ENCODE measurements at places on chromosomes 4 and X. TPM values are rescaled to one million over a fixed set of nuclear protein-coding genes. Genes with fewer than 3 reads are reported as not detected.

The PAGE5 gene
- not detected for total RNA-seq

The GAGE12H gene
- total RNA-seq, result not detected

The FAM120C gene
- total RNA-seq, result 2.1 TPM

The TRAM1L1 gene
- total RNA-seq, result 5.2 TPM

The PROM1 gene
- total RNA-seq, result 61.6 TPM

DNA sequence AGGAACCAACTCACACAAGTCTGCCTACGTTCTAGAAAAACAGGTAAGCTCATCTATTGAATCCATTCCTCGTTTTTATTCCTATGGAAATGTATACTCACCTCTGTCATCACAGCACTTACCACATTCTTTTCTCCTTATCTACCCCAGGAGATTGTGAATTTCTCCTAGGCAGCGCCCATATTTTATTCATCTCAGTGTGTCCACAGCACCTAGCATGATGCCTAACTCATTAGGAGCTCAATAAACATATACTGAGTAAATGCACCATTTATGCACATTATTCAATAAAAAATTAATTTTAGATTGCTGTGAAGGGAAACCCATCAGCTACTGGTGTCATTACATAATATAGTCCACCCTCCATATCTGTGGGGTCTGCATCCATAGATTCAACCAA, 106.2 kb upstream of the MBNL3 start:
- no peak for DNase-seq

DNA sequence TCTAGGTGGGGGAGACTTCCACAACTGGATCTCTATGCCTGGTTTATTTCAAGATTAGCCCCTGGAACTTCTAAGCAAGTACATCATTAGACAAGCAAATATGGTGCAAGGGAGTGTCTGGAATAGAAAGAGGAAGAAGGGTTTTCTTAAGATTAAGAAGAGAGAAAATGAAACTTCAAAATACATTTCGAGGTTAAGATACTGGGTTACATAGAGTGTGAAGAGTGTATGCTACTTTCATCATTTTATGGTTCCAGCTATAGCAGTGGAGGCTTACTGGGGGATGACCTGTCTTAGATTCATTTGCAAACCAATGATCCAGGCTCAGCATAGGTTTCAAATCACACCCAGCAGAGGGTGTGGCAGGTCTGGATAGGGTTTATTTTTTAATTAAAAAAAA, 144.4 kb upstream of the GATB start:
- no peak for DNase-seq

- no peak for DNase-seq
Measured at GRCh38 chr4:32841217-32841616, 2121.0 kb downstream of the PCDH7 start.

GRCh38 chr4:139973015-139973414, 181.0 kb downstream of the MAML3 start:
- peak; percentile 96 for DNase-seq

GRCh38 chr4:168167714-168168284, 75.5 kb downstream of the ANXA10 start:
- DNase-seq, result no peak

- DNase-seq, result no peak
Measured at GRCh38 chrX:119292445-119292844, 56.4 kb downstream of the PGRMC1 start.

- peak; percentile 83 for DNase-seq
Measured at GRCh38 chrX:16479206-16479869, 170.6 kb upstream of the S100G start.

GRCh38 chrX:31847773-31848172, 775.9 kb upstream of the FTHL17 start:
- no peak for DNase-seq

DNA sequence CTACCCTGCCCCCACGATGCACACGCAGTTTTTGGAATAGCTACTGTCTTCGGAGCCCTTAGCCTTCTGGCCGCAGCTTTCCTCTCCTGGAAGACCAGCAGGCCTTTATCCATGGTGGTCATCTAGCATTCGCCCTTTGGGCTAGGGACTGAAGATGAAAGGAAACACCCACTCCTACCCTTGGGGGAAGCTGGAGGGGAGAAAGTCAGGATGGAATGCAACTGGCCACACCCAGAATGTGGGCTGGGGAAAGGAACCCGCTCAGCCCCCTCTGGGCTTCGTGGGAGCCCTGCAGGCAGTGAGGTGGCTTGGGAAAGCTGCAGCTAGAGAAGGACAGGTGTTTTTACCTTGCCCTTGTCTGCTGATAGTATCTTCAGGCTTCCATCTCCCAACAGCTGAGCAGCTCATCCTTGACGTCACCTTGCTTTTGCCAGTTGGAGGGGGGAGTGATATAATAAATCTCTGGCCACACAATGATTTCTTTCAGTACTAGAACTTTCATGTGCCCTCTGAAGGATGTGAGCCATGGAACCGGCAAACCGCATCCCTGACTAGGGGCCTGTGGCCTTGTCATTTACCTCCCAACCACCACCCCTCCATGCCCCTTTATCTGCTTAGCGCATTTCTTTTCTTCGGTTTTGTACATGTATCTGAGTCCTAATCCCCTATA, 59.0 kb downstream of the ELF4 start:
- no peak for DNase-seq

GRCh38 chr4:110916505-110916904, 293.6 kb upstream of the PITX2 start:
- no peak for DNase-seq

DNA sequence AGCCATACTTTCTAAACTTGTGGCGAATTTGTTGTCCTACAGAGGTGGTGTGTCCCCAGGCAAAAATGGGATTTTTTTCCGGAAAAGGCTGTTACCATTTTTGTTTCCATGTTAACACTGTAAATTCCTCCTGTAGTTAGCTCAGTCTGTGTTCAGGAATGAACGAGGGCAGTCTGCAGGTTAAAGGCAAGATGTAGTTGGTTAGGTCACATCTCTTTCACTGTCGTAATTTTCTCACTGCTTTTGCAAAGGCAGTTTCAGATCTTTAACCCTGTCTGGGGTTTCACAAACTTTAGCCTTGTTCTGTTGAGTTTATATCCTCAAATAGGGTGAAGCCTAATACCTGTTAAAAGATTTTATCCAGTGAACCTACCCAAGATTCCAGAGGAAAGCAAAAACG, 50.5 kb upstream of the PUDP start:
- no peak for DNase-seq

DNA sequence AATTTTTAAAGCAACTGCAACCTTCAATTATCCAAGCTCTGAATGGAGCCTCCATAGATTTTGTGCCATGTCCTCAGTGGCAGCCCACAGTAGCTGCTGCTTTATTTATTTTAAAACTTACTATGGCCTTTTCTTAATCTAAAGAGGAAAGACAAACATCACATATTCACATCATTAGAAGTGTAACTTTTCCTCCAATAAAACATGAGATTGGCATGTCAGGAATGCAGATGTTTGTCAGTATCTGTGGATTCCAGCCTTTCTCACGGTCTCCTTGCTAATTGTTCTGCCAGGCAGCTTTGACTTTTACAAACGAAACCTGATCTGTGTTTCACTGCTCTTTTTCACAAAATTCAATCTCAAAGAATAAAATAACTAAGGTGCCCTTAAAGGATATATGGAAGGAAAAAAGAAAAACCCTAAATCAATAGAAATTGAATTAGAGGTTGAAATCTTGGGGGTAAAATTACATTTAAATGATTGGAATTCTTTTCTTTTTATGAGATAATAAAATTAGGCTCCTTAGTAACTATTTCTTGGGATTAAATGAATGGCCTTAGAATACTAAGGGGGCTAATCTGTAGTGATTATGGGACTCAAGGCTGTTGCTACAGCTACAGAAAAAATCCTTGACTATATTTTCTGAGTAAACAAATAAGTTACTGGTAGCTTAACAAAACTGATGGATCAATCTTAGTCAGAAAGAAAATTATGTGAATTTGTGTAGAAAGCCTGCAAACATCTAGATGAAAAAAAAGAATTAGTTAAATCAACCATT, 151.3 kb downstream of the RTL9 start:
- DNase-seq, result peak; percentile 20

GRCh38 chr4:76283900-76284299, 22.6 kb upstream of the STBD1 start:
- no peak for DNase-seq

DNA sequence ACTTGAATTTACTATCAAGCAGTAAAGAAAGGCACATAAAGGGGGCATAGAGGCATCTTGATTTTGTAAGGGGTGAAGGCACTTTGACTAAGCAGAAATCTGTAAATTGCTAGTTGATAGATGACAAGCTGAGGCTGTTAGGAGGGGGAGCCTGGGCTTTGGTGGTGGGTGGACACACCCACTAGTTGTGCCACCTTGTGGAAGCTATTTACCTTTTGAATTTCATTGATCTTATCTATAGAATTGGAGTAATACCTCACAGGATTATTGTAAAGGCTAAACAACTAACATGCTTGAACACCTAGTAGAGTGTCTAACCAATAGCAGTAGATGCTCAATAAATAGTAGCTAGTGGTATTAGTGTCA, 142.8 kb upstream of the KCNIP4 start:
- no peak for DNase-seq
